CD4-positive, alpha-beta T cell (primary cell): ENCODE measurements at places on chromosomes 11 and 22.

DNA sequence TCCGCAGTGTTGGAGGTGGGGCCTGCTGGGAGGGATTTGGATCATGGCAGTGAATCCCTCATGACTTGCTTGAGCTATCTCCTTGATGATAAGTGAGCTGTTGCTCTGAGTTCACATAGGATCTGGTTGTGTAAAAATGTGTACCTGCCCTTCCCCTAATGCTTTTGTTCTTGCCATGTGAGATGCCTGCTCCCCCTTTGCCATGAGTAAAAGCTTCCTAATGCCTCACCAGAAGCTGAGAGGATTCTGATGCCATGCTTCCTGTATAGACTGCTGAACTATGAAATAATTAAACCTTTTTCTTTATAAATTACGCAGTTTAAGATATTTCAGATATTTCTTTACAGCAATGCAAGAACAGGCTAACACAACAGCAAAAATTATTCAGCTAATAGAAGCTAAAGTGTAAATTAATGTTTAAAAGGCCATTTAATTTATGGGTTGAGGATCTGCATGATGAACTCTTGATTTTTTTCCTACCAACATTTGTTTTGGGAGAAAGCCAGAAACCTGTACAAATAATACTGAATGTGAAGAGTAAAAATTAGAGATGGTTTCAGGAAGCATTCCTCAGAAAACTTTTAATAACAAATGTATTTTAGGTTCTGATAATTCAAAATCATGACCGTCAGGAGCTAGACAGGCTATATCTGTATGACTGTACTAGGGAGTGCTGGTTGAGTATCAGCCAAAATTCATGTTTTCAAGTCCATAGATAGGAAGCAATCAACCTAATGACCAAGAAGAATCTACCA is 177.5 kb upstream of the GRIA4 start:
- no peak for DNase-seq

DNA sequence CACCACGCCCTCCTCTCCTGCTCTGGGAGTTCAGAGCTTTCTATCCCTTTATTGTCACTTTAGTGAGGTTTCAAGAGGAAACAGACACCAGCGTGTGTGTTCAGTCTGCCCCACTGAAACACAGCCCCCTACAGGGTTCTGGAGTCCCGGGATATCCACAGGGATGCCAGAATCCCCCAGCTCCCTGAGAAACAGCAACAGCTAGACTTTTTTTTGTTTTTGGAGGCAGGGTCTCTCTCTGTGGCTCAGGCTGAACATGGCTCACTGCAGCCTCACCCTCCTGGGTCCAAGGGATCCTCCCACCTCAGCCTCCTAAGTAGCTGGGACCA is 10.4 kb downstream of the SULT4A1 start:
- DNase-seq, result no peak

DNA sequence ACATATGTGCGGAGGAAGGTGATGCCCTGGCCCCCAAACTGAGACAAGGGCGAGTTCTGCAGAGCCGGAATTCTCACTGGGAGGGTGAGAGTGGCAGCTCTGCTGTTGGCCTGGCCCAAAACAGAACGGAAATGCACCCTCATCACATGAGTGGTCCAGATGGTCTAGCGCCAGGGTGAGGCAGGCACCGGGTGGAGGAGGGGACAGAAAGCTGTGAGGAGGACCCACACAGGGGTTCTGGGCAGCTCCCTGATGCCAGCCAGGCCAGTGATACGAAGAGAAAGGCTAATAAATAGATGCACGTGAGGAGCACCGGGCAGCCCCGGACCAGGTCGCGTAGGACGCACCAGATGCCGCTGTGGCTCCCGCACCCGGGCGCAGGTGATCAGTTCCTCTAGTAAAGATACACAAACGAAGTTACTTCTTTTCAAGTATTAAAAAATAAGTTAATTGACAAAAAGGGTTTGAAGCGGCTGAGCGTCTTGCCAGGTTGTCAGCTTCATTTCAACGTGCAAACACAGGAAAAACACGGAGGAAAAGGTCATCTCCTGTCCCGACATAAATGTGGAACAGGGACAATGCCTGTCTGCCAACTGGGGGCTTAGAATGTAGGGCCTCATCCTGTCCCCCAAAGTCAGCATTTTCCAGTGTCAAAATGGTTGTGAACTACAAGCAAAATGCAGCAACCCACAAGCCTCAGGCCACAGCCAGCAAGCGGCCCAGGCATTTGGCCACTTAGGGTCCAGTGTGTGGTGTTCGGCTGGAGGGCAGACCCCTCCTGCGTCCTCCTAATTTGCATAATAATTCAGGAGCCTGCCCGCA is 15.3 kb upstream of the BID start:
- no peak for DNase-seq

- no peak for DNase-seq
Observed at GRCh38 chr11:19089421-19089820, 27.5 kb upstream of the ZDHHC13 start.

- DNase-seq, result no peak
Observed at GRCh38 chr22:19933341-19934241, 8.0 kb upstream of the COMT start.

- no peak for DNase-seq
Observed at GRCh38 chr11:77959434-77959833, 35.0 kb downstream of the INTS4 start.

GRCh38 chr11:18253233-18253632 is 4.8 kb upstream of the SAA2 start:
- DNase-seq, result no peak

GRCh38 chr11:20050048-20050447 is 110.2 kb downstream of the DBX1 start:
- no peak for DNase-seq

GRCh38 chr11:45739866-45740265 is 65.1 kb upstream of the SLC35C1 start:
- no peak for DNase-seq

DNA sequence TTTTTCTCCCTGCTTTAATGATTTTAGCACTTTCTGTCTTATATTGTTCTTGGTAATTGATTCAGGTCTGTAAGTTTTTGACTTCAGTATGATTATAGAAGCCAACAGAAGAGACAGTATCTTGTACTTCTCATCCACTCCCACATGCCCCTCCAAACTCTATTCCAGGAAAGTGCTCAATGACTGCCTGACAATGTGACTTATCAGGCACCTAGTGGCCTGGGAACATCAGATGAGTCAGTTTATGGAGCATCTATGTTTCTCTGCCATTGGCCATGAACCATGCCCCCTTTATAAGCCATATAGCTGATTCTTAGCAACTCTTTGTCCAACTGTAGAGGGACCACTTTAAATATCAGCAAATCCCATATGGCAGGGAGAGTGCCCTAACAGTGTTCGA is 179.2 kb upstream of the MTMR2 start:
- DNase-seq, result no peak

DNA sequence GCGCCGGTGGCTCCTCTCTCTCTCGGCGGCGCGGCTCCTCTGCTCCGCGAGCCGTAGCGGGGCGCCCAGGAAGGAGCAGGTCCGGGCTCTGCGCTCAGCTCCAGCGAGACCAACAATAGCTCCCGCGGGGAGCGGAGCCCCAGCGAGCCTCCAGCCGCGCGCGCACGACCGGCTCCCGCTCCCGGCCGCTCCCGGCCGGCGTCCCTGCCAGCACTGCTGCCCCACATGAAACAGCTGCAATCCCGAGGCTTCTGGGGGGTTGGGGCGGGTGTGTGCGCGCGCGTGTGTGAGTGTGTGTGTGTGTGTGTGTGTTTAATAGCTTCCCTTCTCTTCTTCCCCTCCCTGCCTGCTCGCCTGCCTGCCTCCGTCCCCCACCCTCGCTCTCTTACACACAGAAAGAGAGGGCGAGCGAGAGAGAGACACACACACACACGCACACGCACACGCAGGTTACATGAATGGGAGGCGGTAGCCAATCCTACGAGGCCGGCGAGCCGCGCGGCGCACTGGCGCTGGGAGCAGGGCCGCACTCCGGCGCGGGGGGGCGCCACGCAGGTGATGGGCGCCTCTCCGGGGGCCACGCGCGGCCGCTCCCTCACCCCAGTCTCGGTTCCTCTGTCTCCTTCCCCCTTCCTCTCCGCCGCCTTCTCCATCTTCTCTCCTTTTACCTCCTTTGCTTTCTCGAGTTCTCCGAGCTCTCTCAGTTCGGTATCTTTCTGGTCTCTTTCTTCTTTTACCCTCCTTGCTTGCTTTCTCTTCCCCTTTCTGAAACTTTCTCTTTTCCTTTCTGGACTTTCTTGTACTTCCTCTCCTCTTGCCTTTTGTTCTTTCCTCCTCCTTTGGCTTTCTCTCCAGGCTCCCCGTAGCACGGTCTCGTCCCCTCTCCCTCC is at the start of gene TENM4:
Gene TENM4 (minus strand): TSS at position 460 of the 890 bp plus-strand sequence. CDS start 371,086 bp downstream, outside the sequence.
- no peak for DNase-seq

GRCh38 chr11:104051778-104052177 is 15.3 kb downstream of the DDI1 start:
- no peak for DNase-seq

- no peak for DNase-seq
Observed at GRCh38 chr22:36107436-36107835, 53.1 kb downstream of the APOL3 start.

DNA sequence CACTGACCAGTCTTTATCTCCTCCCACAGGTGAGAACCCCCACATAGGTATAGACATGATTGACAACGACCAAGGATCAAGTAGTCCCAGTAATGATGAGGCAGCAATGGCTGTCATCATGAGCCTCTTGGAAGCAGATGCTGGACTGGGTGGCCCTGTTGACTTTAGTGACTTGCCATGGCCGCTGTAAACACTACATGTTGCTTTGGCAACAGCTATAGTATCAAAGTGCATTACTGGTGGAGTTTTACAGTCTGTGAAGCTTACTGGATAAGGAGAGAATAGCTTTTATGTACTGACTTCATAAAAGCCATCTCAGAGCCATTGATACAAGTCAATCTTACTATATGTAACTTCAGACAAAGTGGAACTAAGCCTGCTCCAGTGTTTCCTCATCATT is 76.5 kb downstream of the BTBD10 start:
- DNase-seq, result no peak

GRCh38 chr22:43101306-43101705 is 9.2 kb upstream of the BIK start:
- DNase-seq, result no peak

- DNase-seq, result no peak
Observed at GRCh38 chr22:41862530-41863266, 29.8 kb downstream of the SREBF2 start.

- DNase-seq, result no peak
Observed at GRCh38 chr11:97557399-97557798, 1167.6 kb downstream of the JRKL start.

DNA sequence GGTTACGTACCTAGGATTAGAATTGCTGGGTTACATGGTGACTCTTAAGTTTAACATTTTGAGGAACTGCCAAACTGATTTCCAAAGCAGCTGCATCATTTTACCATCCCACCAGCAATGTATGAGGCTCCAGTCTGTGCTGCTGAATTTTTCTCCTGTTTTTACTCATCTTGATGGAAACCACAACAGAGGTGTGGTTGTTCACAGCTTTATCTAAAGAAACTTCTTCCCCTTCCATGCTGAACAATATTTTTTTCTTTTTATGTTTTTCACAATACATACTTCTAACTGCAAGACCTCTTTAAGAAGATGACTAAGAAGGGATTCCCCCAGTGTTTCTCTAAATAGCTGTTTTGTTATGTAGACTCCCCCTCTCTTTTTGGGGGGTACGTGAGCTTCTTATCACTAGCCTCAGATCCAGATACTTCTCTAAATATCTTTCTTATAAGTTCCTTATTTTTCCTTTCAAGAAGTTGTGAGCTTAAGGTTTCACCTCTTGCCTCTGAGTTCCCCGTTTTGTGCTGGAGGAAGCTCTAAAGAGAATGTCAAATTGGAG is 24.0 kb downstream of the TCP11L1 start:
- no peak for DNase-seq

GRCh38 chr11:114074546-114075343 is 15.2 kb downstream of the ZBTB16 start:
- DNase-seq, result no peak

DNA sequence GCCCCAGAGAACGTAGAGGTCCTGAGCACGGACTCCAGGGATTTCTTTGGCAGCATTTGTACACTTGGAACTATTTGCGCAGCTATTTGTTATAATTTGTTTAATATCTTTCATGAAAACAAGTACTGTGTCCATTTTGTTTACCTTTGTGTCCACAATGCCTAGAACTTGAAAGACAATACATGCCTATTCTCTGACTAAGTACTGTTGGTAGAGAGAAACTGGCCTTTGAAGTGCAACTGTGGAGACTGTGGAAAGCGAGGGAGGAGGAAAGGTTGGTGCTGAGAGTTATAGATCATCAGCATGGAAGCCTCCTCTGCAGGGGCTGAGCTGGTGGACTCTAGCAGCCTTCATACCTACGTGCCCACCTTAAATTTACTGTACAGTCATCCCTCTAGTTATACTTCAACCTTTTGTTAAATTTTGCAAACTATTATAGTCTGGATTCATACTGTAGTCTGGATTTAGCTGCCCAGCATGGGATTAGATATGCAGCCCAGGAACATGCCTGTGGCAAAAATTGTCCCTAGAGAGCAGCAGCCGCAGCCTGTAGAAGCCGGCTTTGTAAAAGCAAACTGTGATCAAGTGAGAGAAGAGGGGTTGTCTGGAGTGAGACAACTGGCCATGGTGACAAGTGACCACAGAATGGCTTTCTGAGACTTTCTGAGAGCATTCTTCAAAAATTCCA is 24.2 kb upstream of the YAP1 start:
- DNase-seq, result no peak

DNA sequence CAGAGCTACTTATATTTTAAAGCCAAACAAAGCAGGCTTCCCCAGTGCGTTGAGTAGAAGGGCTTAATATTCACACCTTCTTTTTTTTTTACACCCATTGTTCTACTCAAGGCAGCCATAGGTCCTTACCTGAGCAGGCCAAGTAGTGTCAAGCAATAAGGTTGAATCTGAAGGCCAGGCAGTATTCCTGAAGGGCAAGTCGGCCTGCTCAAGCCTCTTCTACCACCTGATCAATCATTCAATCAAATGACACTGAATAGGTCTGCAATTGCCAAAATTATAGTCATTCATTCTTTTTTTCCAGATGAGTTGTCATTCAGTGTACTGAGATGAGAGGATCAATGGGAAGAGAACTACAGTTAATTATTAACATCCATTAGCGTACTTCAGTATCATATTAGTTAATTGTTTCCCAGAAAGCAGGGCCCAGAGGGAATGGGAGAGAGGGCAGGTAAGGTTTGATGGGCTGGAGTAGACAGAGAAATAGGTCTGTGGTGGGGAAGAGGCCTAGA is 11.9 kb upstream of the PPP2R1B start:
- DNase-seq, result no peak
